ENCODE measurements at places on chromosomes 1 and 21.

DNA sequence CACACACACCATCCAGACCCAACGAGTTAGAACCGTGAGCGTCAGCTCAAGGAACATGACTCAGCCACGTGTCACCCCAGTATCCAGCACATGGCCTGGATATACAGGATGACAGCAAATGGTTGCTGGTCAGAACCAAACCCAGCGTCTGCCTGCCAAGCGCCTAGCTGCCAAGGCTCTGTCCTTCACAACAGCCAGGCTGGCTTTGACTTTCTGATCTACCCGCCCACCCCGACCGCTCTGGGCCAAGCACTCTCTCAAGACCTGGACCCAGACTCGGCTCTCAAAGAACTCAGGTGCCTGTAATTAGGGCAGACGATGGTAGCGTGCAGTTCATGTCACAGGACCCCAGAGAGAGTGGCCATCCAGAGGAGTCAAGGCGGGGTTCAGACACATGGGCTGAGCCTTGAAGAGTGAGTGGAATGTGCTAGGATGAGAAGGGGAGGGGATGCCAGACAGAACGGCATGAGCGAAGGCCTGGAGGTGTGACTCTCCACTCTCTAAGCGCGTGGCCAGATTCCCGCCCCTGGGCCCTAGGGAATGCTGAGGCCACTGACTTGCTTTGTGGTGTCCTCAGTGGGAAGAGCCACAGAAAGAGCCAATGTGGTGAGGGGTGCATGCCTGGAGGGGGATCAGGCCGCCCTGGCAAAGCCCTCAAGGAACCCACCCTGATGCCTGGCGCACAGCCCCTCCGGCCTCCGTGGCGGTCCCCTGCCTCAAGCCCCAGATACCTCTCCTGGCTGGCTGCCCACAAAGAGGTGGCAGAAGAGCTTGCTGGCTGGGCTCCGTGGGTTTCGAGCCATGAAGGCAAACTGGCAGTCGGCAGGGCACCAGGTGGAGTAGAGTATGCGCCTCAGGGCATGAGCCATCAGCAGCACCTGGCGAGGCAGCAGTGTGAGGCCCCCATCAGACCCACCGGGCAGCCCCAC lies 7.0 kb downstream of the SH2D5 start:
- peak; percentile 73 for DNase-seq

DNA sequence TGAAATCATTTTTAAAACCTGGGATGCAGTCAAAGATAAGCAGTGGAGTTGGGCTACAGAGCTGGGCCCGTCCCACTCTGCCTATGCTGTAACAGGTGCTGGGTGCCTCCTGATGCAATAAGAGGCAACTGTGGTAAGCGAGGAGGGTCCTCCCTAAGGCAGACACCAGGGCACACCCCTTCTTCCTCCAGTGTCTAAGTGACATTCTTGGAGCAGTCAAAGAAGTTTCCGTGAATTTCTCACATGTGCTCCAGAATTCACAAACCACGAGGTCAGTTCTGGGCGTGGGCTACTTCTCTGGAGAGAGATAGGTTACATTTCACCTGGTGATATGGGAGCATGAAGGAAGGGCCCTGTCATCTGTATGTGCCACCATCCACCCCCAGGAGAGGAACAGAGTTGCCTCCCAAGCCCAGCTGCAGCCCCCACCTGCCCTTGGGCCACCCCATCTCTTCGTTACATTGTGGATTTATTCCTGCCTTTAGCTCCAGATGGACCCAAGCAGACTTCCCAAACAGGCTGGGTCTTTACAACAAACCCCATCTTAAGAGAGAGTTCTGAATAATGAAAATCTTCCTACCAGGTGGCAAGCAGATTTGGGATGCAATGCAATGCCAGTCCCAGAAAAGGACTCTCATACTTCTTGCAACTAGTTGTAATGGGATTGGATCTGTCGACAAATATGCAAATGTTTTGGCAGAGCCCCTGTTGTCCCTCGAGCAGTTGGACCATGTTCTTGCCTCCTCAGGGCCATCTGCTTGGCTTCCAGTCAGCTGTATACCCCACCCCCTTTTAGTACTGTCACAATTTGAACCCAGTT lies 82.5 kb upstream of the CNTN2 start:
- DNase-seq = no peak

- peak; percentile 15 for DNase-seq
These were observed 21.6 kb upstream of the SLAMF6 start for GRCh38 chr1:160544647-160545046.

GRCh38 chr1:182338806-182339370 lies 52.7 kb downstream of the GLUL start:
- no peak for DNase-seq

GRCh38 chr1:215023155-215023832 lies 59.2 kb upstream of the KCNK2 start:
- no peak for DNase-seq

- DNase-seq = no peak
These were observed 20.0 kb downstream of the IFFO2 start for GRCh38 chr1:18936471-18936813.

GRCh38 chr1:35564884-35565741 lies 7.5 kb downstream of the NCDN start:
- DNase-seq = no peak

GRCh38 chr1:234716908-234717375 lies 107.0 kb upstream of the IRF2BP2 start:
- DNase-seq = no peak

All from AG08396 (cell line).